Umbilical cord (tissue), 2 donors: ENCODE measurements at places on chromosomes 13 and 19.
A peak's percentile ranks its signal among the peaks of the same experiment; 100 is the strongest.

GRCh38 chr13:49608651-49609331 lies 19.5 kb upstream of the ARL11 start:
- DNase-seq, result no peak

DNA sequence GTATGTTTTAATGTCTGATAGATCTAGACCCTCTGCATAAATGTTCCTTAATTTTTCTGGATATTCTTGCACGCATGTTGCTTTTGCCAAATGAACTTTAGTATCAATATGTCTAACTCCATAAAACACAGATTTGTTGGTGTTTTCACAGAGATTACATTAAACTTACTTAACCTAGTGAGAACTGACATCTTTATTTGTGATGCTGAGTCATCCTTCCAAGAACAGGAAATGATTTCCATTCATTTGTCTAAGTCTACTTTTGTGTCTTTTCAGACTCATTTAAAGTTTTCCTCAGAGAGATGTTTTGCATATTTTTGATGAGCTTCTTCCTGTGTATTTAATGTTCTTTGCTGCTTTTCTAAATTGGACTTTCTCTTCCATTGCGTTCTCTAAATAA lies 184.0 kb downstream of the SLC7A1 start:
- DNase-seq, result no peak

DNA sequence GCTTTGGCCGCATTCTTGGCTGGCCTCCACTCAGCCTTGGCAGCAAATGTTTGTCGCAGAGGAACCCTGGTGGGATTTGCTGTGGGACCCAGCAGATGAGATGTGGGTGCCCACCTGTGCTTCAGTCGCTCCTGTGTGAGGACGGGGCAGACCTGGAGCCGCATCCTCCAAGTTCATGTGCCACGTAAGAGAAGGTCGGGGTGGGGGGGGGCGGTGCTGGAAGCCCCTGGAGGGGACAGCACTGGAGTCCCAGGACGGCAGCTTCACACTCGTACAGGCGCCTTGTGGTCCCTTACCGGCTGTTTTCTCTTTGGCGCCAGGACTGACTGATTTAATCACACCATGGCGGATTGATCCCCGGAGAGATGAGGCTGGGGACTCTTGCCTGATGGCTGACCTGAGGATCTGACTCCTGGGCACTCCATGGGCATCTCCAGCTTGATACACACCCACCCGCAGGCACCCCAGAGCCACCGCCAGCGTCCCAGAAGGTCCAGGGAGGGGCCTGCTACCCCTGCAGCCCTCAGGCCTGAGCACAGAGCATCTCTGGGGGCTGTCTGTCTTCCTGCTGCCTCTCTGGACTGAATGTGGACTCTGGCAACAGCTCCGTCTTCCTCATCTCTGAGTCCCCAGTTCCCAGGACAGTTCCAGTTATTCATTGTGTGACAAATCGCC lies 10.0 kb upstream of the GRTP1 start:
- no peak for DNase-seq

GRCh38 chr13:113338451-113338850 lies 25.5 kb downstream of the GRTP1 start:
- no peak for DNase-seq

DNA sequence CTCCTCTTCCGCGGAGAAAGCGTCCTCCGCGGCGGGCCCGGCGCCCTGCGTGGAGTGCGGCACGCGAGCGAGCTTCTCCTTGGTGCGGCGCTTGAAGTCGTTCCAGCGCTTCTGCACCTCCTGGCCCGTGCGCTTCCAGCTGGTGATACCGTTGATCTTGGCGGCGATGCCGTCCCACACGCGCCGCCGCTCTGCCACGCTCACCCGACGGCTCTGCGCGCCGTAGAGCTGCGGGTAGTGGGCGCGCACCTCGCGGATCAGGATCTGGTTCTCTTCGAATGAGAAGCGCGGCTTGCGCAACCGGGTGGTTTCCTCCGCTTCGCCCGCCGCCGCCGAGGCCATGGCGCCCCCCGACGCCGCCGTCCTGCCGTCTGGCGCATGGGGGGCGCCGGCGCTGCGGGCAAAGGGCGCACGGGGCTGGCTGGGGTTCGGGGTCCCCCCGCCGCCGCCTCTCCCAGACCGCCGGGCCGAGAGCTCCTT lies 941 bp downstream of the MYPOP start:
- DNase-seq, result peak; percentile 46

GRCh38 chr19:36579255-36579654 lies 6.2 kb upstream of the ZNF529 start:
- DNase-seq, result no peak

GRCh38 chr13:44780591-44781280 lies 204.6 kb upstream of the TSC22D1 start:
- no peak for DNase-seq

DNA sequence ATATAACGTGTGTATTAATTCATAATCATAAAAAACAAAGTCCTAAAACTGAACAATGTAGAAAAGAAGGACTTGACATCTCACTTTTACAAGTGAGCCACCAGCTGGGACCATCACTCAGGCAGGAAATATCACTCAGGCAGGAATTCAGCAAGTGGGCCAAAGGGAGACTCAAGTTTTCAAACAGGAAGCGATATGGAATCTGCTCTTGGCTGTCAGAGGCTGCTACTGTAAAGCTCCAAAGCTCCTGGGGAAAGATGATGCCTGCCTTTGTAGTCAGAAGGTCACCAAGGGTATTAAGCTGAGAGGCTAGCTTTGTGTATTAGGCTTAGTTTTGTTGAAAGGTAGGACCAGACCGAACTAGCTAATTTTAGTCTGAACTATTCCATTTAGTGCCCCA lies 5.5 kb upstream of the AKAP11 start:
- peak; percentile 53 for DNase-seq

DNA sequence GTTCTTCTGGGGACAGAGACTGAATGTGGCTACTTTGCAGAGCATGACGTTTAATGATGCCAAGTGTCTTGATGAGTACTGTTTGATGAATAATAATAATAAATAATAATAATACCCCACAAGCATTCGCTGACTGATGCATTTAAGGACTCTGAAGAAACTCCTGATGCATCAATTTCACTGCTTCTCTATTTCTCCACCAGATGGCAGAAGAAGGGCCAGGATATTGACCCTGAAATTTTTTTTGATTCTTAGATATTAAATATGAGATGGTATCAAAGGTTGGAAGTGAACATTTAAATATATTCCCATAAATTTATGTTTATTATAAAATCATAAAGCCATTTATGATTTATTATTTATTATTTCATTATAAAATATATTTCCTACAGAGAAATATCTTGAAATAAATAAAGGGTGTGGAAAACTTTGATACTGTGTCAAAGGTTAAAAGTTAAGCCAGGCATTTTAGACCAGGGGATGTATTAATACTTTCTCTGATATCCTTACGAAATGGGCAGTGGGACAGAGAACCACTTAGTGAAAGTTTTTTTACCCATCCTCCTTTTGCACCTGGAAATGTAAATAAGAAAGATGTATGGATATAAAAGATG lies 170.9 kb downstream of the LACC1 start:
- peak; percentile 43 for DNase-seq

GRCh38 chr13:98285852-98286594 lies 109.0 kb upstream of the RNF113B start:
- DNase-seq, result no peak

DNA sequence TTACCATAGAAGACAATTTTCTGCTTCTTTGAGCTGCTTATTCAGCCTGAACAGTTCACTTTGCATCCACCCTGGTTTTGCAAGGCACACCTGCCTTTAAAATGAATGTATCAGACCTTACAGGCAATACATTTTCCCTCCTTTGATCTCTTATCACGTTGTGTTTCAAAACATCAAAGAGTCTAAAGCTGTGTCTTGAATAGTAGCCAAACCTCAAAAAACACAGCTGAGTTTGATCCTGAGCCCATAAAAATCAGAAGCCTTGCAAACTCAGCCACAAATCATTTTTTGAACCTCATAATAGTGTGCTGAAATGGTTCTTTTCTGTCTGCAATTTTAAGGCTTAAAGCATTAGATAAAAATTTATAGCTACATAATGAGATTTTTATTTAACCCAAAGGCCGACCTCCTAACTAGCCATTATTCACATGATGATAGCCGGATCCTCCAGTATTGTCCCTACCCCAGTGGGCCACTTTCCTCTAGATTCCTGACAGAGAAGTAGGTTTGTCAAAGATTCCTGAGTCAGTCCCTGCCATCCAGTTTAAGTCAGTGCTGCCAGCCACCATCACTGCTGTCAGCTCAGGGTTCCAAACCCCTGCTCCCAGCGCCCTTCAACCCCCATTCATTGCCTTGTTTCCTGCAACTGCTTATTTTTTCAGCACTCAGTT lies 71.8 kb downstream of the CAB39L start:
- peak; percentile 80 for DNase-seq

DNA sequence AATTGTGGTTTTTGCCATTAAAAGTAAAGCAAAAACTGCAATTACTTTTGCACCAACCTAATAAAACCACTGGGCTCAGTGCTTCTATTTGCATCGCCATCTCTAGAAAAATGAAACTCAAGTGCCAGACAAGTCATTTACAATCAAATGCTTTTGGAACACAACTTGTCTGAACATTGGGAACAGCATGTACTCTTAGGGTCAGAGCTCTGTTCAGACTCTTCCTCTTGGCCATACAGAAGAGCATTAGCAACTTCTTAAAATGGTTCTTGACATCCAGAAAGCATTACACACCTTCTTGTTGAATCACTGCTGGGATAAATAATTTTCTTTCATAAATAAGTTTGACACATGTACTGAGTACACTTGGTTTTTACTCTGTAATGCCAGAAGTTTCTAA lies 272.5 kb downstream of the DCLK1 start:
- no peak for DNase-seq

DNA sequence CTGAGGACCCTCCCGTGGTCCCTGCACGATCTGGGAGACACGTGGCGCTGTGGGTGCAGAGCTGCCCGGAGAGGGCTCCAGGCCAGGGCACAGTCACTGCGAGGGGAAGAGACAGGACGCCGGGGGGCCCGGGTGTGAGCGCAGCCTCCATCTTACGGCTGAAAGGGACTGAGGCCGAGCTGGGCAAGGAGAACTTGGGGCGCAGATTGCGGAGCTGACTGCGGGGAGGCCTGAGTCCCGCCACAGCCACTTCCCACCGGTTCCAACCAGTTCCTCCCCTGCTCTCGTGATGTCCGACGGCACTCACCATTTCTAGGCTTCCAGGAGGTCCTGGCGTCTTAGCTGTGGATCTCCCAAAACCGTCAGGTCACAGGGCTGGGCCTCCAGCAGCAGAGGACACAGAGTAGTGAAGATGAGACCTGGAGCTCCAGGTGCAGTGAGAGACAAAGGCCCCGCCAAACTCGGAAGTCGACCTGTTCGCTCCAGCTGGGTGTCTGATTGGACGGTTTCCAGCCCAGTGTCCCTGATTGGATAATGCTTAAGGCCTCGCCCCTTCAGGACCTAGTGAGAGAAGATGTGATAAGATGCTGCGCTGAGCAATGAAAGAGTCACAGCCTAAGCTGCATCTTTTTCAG lies 4.8 kb upstream of the ZNF253 start:
- peak; percentile 85 for DNase-seq

DNA sequence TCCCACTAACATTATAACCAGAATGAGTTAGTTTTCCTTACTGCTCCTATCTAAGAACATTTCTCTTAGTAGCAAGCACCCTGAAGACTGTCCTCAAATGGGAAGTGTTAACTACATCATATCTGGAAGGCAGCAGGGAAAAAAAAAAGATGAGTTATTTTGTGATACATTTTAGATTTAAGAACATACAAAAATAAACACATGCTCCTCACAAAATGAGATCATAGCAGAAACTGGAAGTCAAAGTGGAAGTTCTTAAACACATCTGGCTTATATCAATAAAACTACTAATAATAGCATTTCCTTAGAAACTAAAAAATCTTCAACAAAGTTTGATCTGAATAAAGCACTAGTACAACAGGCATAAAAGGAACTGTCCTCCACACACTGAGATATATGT lies 70.4 kb downstream of the SLITRK6 start:
- peak; percentile 5 for DNase-seq

DNA sequence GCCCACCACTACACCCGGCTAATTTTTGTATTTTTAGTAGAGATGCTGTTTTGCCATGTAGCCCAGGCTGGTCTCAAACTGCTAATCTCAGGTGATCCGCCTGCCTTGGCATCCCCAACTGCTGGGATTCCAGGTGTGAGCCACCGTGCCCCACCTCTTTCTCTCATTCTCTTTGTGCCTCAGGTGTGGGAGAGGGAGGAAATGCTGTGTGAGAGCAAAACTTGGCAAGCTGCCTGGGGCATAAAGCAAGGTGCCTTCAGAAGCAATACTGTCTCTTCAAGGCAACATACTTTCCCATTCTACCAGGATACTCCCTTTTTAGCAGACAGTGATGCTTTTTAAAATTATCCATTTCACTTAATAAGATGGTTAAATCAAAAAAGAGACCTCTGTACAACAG lies 53.2 kb upstream of the RFC3 start:
- no peak for DNase-seq

DNA sequence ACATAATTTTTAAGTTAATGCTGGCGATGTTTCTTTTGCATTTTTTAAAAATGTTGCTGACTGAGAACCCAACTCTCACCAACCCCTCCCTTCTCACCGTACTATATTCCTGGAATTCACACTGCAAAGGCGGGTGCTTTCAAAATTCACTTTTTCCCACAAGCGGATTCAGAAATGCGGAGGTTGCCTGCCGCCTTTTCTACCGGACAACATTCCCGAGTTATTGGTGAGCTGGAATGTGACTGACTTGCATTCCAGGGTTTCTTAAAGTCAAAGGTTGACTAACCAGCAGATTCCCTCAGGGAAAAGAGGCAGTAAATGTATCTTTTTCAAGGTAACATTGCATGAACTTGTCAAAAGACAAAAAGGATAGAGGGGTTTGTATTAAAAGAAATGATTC lies 113.3 kb downstream of the RAB20 start:
- DNase-seq, result no peak

- peak; percentile 90 for DNase-seq
Measured at GRCh38 chr19:48991873-48992580, 1.1 kb downstream of the GYS1 start.

DNA sequence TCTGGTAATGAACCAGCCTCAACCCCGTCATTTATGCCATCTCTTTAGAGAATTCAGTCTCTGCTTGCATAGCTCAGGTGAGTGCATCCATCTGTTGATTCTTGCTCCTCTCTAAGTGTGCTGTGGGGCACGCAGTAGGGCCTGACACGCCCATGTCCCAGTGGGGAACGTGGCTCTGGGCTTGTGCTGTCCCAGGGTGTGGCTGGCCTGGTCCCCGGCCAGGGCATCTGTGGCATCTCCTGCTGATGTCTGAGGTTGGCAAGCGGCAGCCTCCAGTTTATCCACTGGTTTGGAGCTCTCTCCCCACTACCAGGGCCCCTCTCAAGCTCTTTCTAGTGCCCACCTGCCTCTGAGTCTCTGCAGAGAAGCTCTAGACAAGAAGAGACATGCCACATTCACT lies 146.6 kb upstream of the GJB6 start:
- no peak for DNase-seq

DNA sequence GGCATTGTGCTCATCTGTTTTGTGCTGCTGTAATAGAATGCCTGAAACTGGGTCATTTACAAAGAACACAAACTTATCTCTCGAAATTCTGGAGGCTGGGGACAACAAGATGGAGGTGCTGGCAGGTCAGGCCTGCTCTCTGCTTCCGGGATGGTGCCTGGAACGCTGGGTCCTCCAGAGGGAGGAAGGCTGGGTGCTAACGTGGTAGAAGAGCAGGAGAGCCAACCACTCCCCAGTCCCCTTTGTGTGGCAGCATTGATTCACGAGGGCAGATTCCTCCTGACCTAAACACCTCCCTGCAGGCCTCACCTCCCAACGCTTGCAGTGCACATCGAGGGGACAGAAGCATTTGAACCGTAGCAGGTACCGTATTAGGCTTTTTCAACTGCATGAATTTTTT lies 34.1 kb upstream of the TFDP1 start:
- DNase-seq, result no peak
